T-helper 17 cell (primary cell): ENCODE measurements at places on chromosomes 12 and 14. TPM values are rescaled to one million over a fixed set of nuclear protein-coding genes. Genes with fewer than 3 reads are reported as not detected.

GRCh38 chr12:43737646-43738045 lies 20.9 kb downstream of the PUS7L start:
- no peak for DNase-seq

- peak; percentile 25 for DNase-seq
Measured at GRCh38 chr12:46303039-46303666, 34.3 kb upstream of the SLC38A1 start.

Gene ISM2
- not detected for total RNA-seq

DNA sequence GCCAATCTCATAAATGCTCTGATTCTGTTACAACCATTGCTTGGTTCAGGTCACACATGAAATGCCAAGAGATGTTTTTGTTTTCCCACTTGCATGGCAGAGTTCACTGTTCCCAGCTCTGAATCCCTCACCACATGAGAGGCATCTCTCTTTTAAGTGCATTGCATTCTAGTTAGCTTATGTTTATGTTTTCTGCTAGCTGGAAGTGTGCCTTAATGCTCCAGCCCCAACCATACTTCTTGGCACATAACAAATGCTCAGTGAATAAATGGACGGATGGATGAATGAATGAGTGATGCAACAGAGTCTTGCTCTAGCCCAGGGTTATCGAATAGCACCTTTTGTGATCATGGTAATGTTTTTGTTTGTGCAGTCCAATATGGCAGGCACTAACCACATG lies 197.3 kb downstream of the PPM1H start:
- no peak for DNase-seq

DNA sequence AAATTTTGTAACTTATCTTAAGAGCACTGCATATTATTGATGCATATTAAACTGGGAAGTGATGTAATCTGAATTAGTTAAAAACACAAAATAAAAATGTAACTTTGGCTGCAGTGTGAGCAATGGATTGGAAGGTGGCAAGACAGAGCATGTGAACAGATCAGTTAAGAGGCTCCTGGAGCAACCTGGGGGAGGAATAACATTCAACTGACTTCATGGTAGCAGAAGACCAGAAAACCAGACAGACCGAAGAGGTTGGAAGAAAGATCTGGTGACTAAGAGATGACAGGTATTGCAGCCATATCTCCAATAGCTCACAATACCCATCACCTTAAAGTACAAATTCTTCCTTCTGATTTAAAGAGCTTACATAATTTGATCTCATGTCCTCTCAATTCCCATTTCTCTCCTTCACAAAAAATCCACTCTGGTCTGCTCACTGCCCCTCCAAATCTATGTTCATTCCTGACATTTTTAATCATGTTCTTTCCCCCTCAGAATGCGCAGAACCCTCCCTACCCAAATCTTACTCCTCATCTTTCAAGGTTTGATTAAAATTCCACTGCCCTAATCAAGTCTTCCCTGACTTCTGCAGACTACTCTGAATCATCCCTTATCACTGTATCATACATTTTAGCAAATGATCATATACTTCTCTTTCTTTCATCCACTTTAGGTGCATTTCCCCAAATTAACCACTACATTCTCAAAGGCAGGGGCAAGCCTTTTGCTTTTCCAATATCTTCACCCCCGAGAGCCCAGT lies 51.5 kb downstream of the DUSP16 start:
- DNase-seq: no peak

DNA sequence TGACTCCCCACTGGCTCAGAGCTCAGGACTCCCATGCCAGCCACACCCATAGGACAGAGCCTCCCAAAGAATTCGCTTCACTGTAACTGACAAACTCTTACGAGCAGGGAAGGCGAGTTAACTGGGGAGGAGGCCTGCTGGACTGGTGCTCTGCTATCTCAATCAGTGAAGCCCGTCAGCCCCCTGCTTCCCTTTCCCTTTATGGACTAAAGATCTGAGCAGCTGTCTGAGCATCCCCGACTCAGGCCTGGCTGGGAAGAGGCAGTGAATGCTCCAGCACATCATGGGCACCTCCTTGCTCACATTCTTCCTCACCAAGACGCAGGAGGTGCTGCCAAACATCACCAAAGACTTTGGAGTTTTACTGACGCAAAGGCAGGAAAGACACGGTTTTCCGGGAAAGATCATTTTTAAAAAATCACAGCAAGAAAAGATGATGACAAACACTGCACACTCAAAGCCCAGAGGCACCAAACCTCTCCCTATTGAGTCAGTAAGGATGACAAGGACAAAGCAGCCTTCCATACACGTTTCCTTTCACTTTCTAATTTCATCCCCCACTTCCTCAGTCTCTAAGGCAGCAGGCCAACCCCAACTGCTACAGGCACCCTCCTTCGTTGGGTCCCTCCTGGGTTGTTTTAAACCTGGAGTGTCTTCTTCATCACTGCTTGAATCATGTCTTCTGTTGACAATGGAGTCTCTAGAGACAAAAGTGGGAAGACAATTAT lies 45.0 kb upstream of the P2RX7 start:
- DNase-seq: no peak

Gene TIGAR
- total RNA-seq: 7.8 TPM

DNA sequence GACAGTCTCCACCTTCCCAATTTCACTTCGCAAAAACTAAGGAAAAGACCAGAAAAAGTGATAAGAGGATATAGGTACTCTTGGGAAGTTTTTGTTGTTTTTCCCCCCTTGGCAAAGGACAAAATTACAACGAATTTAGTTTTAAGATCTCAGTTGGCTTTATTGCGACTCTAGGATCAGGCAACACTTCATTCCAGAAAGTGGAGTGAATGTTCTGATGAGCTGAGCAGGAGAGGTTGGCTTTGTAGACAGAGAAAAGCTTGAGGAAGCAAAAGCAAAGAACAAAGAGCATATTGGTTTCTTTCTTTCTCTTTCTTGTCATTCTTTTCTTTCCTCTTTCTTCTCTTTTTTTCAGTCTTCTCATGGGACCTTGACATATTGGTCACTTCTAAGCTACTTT lies 640 bp upstream of the ZFYVE1 start:
- no peak for DNase-seq

DNA sequence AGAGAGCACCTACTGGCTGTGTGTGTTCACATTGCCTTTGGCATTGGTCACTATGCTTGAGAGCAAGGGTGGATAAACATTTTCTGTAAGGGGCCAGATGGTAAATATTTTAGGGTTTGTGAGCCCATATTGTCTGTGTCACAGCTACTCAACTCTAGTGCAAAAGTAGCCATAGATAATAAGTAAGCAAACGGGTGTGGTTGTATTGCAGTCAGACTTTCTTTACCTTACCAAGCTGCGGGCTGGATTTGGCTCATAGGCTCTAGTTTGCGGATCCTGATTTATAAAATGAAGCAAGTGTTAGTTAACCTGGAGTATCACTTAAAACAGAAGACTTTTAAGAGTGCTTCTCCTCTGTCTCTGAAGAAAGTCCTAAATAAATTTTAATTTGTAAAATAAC lies 169.0 kb downstream of the KICS2 start:
- no peak for DNase-seq

- DNase-seq: no peak
Measured at GRCh38 chr14:102751088-102751487, 26.2 kb upstream of the TRAF3 start.

Gene SLC17A8
- total RNA-seq: not detected

- DNase-seq: no peak
Measured at GRCh38 chr12:124537525-124538193, 29.8 kb downstream of the NCOR2 start.

Gene TRIAP1
- 18.6 TPM for total RNA-seq

Gene POMT2
- total RNA-seq: 8.8 TPM

Gene TMEM120B
- total RNA-seq: 6.9 TPM

DNA sequence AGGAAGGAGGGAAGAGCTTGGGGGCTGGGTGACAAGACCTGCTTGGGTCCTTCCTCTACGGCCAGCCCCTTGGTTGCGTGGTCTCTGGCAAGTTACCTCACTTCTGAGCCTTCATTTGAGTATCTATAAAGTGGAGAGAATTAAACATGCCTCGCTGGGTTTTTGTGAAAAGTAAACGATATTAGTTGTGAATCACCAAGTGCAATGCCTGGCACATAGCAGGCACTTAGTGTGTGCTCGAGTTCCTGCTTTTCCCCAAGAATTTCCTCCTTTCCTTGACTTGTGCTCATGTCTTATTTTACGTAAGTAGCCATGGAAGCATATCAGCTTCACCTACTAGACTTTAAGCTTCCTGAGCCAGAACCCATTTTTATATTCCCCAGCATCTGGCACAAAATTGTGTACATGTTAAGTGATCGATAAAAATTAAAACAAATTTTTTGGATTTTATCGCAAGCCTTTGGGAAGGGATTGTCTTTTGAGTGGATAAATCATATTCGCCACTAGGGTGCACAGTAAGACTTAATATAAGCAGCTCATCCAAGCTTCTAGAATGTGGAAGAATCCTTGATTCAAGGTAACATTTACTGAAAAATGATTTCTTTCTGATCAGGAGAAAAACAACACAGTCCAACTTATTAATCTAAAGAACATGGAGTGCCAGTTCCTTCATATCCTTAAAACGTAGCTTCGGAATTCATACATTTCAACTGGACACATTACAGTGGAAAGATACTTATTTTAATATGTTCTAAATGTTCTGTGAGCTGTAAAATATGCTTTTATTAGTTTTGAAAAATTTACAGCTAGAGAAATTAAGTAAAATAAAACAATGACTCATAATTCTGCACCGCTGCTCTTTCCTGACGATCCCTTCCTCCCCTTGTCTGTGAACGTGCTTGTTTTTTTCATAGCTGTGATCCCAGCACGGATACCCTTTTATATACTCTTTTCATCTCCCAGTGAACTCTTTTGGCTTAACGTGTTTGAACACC lies 62.0 kb downstream of the SLC25A47 start:
- no peak for DNase-seq

Gene BEGAIN
- 0.50 TPM for total RNA-seq

DNA sequence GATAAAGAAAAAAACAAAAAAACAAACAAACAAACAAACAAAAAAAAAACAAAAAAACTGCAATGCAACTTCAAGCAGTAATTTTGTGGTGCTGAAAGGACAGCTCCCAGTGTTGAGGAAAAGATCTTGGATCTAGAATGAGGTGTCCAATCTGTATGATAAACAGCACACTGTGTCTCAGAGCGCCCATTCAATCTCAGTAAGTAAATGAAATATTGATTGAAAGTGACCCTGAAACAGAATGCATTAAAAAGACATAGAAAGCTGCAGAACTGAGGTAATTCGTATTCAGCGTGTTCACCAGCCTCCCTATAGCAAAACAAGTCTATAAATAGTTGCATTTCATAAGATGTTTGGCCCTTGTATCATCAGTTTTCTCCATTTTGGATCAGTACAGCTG lies 153.0 kb downstream of the NOVA1 start:
- no peak for DNase-seq

Gene JAG2
- 0.55 TPM for total RNA-seq

GRCh38 chr14:69675877-69676416 lies 64.6 kb downstream of the SUSD6 start:
- no peak for DNase-seq

Gene SPX
- total RNA-seq: not detected

GRCh38 chr12:106214571-106214970 lies 33.2 kb downstream of the CKAP4 start:
- DNase-seq: no peak

Gene CFL2
- total RNA-seq: 44.9 TPM

- no peak for DNase-seq
Measured at GRCh38 chr14:67806246-67806645, 10.1 kb downstream of the ZFYVE26 start.

Gene PAN2
- 81.1 TPM for total RNA-seq

GRCh38 chr12:44674875-44675274 lies 201.2 kb downstream of the NELL2 start:
- DNase-seq: no peak

DNA sequence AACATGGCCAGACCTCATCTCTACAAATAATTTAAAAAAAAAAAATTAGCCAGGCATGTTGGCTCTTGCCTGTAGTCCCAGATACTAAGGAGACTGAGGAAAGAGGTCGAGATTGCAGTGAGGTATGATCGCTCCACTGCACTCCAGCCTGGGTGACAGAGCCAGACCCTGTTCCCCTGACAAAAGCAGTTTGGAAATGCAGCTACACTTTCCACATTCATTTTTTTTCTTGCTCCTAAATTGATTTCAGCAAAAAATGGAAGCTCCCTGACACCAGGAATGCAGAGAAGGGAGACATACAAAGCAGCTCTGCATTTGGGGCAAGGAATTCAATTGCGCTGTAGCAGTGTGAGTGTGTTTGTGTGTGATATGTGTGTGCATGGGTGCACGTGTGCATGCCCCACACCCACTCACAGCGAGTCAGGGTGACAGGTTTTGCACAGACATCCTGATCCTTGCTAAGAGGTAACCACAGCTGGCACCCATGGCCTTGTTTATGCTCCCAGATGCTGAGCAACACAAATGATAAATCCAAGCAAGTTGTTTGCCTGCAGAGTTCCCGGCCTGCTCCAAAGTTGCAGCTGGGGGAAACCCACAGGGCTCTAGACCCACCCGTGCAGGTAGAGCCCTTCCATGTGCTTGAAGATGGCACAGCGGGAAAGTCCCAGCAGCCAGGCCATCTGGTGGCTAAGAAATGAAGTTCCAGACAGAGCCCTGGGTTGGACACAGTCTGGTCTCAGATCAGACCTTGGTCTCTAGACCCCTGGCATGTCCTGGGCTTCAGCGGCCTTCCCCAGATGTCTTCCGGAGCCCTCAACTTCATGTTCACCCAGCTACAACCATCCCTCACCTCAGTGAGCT lies 25.9 kb upstream of the BDKRB2 start:
- no peak for DNase-seq

DNA sequence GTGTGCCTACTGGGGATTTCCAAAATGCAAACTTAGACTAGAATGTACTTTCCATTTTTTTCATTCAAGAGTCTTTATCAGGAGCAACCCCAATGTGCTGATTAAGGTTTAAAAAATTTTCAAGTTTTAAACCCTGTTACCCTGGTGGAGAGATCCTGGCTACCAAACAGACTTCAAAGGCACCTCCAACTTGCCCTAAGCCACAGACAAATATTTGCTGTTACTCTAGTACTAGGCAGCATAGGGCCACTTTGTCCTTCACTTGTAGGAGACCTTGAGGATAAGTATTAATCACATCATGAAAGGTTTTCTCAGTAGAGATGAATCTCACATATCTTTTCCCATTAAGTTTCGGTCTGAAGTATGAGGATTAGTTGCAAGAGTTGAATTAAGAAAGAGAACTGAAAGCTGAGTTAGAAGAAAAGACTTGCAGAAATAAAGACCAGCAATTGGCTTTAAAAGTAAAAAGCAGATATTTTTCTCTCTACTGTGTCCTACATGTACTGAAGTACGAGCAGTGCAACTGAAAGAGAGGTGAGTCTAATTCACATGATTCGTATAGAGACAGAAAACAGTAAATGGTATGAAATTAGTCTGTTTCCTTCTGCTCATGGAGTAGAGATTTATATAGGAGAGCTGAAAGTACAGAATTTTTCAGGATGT lies 28.3 kb downstream of the NTN4 start:
- no peak for DNase-seq

Gene LRP6
- total RNA-seq: 1.8 TPM

GRCh38 chr12:78981-79380 lies 12.4 kb downstream of the IQSEC3 start:
- no peak for DNase-seq

GRCh38 chr12:72030277-72030676 lies 91.6 kb downstream of the TPH2 start:
- no peak for DNase-seq

- no peak for DNase-seq
Measured at GRCh38 chr14:74207943-74208342, 31.3 kb upstream of the VSX2 start.

GRCh38 chr14:63896278-63896720 lies 43.5 kb downstream of the SYNE2 start:
- DNase-seq: no peak

Gene NXPH4
- total RNA-seq: not detected
